ENCODE measurements at places on chromosomes 7 and 10.

DNA sequence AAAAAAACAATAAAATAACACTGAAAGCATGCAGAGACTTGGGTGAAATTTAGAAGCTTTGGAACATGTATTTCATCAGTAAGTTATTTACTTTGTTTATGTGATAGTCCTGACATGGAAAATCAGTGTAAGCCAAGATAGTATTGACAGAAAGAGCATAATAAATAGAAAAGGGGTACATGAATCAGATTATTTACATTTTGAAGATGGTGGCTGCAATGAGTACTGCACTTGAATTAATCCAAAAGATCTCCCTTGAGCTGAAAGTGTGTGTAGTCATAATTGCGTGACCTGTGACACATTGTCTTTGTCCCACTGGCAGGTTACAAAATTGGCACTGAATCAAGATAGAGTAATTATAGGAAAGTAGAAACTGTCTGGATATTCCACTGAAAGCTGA, 562.9 kb downstream of the GFRA1 start:
- DNase-seq, result no peak

- no peak for DNase-seq
Observed at GRCh38 chr10:112628951-112629609, 182.1 kb downstream of the VTI1A start.

- DNase-seq, result no peak
Observed at GRCh38 chr10:129416956-129417765, 49.9 kb upstream of the MGMT start.

DNA sequence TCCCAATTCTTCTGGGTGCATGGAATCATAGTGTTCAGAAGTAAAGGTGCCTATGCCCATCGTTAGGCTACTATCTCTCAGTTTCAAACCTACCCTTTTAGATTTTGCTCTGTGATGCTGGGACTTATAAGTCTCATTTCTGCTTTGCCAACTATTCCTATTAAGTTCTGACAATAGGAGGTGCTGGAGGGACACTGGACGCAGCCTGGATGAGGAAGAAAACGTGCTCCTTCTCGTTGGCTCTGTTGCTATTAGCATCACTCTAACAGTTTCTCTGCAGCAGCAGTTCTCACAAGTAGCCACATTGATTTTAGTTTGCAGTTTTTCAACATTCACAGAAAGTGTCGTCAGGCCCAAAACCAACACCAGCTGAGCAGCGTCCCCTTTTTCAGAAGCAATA, 72.4 kb downstream of the ABCC2 start:
- DNase-seq, result no peak

GRCh38 chr7:82839555-82839954, 323.1 kb downstream of the PCLO start:
- no peak for DNase-seq

DNA sequence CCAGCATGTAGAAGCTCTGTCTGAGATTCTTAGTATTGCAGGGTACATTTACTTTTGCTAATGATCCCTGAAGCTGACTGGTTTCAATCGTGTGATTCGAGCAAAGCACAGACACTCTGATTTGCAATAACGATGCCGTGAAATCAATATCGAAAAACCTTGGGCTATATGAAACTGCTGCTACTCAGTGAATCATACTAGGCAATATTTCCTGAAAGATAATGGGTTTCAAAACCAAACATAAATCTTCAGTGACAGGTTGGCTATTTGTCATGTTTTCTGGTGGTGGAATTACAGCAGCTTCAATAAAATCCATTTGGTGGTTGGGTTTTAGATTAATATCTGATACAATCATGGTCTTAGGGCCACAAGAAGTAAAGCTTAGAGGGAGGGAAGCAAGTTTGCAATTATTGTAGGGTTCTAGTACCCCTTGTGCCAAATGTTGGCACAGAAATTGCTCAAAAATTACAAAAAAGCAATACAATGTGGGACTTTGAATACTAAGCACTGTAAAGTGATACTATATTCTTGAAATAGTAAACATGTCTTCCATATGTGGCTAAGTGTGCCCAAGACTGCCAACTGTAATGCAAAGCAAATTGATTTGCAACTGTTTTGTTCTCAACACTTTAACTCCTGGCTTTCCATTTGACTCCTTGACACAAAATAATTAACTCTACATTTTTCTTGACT, 112.4 kb upstream of the JAZF1 start:
- DNase-seq, result no peak

- DNase-seq, result no peak
Observed at GRCh38 chr7:45020915-45021314, 20.9 kb downstream of the CCM2 start.

- no peak for DNase-seq
Observed at GRCh38 chr7:39855325-39855674, 94.8 kb upstream of the CDK13 start.

GRCh38 chr10:126012485-126012884, 116.1 kb downstream of the FANK1 start:
- DNase-seq, result no peak

DNA sequence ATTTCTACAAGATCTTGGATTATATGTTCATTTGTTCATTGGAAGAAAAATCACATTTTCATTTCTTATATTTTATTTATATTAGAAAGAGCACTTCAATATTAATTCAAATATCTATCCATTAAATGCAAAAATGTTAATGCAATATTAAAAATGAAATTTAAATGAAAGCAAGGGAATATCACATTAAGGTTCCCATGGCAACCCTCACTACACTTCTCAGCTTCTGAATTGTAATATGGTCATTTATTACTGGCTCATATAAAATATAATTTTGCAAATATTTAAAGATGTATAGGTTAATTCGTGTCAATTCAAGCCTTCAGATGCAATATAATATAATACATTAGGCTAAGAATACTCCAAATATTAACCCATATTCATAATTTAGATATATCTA, 38.8 kb downstream of the XRCC2 start:
- no peak for DNase-seq

DNA sequence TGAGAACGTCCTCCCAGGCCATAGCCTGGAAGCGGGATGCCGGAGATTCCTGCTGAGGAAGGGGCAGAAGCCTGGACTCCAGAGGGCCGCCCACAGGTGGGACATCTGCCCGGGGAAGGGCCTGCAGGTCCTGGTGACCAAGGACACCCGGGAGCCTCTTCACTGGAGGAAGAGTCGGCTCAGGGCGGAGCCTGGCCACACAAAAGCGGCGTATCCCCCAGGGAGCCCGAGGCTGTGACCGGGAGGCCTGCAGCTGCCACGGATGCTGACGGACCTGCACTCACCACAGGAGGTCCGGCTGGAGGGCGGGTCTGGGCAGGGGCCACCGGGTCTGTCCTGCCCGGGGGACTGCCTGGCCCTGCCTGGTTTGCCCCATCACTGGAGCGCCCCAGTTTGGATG, 15.5 kb upstream of the ADGRA1 start:
- DNase-seq, result no peak

- DNase-seq, result no peak
Observed at GRCh38 chr10:98267894-98268693, at the start of gene LOXL4. Gene LOXL4, minus strand, starts transcription at chr10:98268194. Its CDS starts 5,175 bp downstream, at chr10:98263019.

GRCh38 chr7:6516387-6516983, 34.8 kb downstream of the GRID2IP start:
- peak; percentile 60 for DNase-seq

DNA sequence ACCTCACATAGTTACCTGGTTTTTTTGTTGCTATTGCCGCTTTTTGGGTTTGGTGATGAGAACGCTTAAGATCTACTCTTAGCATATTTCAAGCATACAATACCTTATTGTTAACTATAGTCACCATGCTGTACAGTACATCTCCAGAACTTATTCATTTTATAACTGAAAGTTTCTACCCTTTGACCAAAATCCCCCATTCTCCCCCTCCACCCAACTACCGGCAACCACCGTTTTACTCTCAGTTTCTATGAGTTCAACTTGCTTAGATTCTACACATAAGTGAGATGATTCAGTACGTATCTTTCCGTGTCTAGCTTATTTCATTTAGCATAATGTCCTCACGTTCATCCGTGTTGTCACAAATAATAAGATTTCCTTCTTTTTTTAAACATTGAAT, 86.7 kb upstream of the IL6 start:
- no peak for DNase-seq

DNA sequence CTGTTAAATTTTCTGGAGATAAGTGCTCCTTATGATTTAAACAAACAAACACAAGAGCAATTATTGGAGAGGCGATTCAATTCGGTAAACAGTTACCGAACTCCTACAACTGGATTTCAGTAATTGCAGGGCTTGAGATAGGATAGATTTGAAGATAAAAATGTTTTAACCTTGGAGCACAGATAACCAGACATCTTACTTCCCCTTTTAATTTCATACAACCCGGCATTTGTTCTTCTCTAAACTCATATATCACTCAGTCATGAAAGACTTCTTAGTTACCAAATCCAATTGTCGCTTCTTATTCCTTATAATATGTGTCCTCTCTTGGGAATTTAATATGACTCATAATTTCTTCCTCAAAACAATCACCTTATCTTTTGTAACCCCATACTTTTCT, 235.9 kb upstream of the CSTF2T start:
- DNase-seq, result no peak

DNA sequence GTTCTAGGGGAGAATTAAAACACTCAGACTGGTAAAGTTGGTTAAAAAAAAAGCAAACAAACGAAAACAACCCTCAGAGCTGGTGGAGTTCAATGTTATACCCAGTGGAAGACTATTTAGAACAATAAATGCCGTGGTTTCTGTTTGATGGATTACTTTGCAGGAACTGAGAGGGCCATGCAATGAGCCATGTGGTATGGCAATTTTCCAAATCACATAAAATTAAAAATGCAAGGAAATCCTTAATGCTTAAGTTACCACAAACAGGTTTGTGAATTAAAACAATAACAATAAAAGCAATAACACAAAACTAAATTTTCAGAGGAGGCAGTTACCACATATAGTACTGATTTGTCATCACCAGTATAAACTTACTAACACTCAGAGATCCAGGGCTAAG, 96.9 kb downstream of the RTKN2 start:
- no peak for DNase-seq

- DNase-seq, result no peak
Observed at GRCh38 chr7:148579366-148579765, 11.2 kb upstream of the C7orf33 start.

GRCh38 chr7:65371468-65371867, 2.2 kb upstream of the ZNF92 start:
- no peak for DNase-seq

DNA sequence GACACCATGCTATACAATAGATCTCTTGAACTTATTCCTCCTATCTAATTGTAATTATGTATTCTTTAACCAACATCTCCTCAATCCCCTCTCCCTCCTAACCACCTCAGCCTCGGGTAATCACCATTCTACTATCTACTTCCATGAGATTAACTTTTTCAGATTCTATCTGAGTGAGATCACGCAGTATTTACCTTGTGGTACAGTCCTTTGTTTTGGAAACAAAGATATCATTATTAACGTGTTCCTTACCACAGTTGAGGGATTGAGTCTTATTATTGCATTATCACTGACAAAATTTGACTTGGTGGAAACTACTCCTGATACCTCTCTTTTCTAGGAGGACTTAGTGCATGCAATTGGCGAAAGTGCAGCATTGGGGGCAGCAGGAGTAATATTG, 26.0 kb upstream of the HYAL4 start:
- DNase-seq, result no peak

DNA sequence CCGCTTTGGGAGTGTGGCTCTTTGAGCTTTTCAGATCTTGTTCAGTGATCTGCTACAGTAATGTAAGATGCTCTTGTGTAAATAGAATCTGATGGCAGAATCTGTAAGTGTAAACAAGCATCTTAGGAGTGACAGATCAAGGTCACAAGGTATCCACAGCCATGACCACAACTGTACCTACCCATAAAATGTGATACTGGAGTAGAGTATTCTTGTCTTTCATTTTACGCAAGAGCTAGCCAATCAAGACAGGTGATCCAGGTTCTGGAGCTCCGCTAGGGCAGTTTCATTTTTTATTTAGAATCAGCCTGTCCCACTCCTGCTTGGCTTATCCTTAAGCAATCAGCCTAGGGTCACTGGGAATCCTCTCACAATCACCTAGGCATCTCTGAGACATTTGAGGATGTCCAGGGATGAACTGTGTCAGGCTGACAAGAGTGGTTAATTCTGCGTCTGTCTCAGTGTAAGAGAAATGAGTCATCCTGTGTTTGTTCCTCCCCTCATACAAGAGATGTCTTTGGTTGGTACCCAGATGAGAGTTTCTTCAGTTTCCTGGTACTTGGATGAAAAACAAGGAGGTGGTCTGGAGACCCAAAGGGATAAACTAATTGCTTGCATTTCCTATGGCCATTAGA, 13.6 kb downstream of the ZNF138 start:
- no peak for DNase-seq

GRCh38 chr7:140239653-140239935, 62.8 kb upstream of the KDM7A start:
- DNase-seq, result no peak

DNA sequence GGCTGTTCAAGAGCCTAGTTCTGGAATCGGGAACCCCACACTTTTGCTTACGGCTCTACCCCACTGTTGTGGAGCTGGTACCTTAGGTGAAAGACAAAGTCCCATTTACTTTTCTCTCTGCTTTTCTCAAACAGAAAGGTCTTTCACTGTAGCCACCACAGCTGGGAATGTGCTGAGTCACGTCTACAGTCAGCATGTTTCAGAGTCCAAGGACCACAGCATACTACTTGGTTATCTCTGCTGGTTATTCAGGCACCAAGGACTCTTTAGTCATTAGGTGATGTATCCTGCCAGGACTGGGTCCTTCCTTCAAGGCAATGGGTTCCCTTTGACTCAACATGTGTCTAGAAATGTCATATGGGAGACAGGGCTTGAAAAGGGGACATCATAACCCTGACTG, 266.8 kb upstream of the STEAP1 start:
- no peak for DNase-seq

GRCh38 chr7:100823140-100823525, 4.2 kb downstream of the EPHB4 start:
- DNase-seq, result no peak

DNA sequence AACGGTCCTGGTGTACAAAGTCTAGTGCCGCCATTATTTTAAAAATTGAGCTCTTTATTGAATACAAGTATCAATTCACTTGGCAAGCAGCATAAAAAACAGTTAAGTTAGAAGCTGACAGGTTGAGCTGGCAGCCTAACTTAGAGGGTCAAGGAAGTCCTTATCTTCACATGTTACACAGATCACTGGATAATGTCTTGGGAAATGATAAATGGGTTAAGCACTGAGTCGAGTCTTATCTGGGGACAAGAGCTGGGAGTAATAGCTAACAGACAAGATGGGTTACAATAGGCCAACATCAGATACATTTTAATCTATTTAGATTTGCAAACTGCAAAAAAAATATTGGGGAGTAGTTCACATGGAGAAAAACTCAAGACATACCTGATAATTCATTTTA, 34.2 kb downstream of the SLC18A2 start:
- no peak for DNase-seq

DNA sequence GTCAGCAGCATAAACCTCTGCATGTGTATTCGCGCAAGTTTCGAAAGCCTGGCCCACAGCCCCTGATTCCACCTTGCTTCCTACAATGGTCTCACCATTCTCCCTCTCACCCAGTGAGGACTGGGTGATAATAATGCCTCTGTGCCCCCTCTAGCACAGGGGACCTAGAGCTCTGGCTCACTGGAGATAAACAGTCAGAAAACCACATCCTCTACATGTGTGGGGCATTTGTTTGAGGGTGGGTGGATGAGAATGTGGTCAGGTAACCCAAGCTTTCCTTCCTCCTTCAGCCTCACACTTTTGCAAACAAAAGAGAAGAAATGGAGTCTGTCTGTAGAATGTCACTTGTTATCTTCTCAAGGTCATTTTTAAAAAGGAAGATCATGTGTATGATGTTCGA, 373.5 kb downstream of the KCNMA1 start:
- DNase-seq, result no peak

GRCh38 chr10:30999070-30999712, 32.5 kb downstream of the ZNF438 start:
- DNase-seq, result no peak

GRCh38 chr7:17299483-17299991, 1.1 kb downstream of the AHR start:
- DNase-seq, result no peak

Measured in HS-5 (cell line).